ENCODE measurements at places on chromosomes 2 and 18.

GRCh38 chr2:118319271-118319684 is 231.0 kb downstream of the INSIG2 start:
- no peak for DNase-seq

GRCh38 chr18:2035056-2035455 is 536.2 kb downstream of the METTL4 start:
- no peak for DNase-seq

GRCh38 chr2:169966454-169966853 is 139.2 kb downstream of the UBR3 start:
- DNase-seq: no peak

GRCh38 chr2:43265421-43265820 is 39.0 kb upstream of the ZFP36L2 start:
- no peak for DNase-seq

GRCh38 chr2:223113161-223113560 is 61.2 kb downstream of the KCNE4 start:
- DNase-seq: no peak

DNA sequence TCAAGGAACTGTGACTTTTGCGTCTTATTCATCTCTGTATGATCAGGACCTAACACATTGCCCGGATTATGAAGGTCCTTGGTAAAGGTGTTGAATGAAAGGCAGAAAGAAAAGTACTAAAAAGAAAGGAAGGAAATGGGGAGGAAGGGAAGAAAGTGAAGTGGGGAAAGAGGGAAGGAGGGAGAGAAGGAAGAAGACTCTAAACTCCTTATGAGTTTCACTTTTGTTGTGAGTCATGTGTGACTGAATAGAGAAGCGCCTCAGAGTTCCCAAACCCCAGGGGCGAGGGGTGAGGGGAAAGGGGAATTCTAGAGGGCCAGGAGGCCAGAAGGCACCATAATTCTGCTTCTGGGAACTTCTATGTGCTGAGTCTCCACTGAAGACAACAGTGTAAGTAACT is 30.9 kb upstream of the OSBPL6 start:
- no peak for DNase-seq

DNA sequence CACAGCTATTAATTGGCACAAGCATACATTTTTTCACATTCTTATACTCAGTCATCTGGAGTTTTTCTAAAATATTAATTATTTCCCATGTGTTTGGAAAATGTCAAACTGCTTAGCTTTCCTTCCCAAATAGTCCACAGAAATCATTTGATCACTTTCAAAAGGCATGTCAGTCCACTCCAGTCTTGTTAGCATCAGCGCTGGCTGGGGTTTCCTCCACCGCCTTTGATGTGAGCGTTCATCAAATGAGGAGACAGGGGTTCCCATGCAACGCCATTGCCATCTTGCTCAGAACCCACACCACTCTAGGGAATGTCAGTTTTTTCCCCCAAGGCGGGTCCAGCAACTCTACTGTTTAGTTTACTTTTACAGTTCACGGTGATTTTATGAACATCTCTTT is 13.1 kb upstream of the RAX start:
- no peak for DNase-seq

GRCh38 chr2:170886386-170886785 is 42.7 kb upstream of the GORASP2 start:
- no peak for DNase-seq

DNA sequence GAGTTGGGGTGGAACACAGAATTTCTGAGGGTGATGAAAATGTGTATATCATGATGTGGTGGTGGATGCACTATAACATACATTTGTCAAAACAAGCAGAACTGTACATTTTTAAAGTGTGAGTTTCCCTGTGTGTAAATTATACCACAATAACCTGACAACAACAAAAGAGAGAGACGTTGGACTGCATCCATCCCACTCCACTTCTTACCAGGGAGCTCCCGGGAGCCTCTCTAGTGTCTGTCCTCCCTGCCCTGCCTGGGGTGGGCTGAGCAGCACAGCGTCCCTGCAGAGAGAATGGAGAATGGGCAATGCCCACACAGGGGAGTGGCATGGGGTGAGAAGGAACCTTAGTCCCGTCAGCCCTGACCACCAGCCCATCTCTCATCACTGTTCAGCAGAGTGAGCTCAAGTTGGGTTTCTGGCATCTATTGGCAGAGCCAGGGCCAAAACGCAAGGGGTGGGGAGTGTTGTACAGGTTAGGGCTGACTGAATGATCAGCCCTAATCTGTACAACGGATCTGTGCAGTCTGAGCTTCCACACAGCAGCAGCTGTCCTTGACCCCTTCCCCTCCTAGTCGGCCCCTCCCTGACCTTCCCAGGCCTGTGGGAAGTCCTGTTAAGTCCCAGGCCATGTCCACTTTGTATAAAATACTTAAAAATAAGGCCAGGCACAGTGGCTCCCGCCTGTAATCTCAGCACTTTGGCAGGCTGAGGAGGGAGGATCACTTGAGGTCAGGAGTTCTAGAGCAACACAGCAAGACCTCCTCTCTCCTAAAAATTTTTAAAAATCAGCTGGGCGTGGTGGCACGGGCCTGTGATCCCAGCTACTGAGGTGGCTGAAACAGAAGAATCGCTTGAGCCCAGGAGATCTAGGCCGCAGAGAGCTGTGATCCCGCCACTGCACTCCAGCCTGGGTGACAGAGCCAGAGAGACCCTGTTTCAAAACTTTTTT is 3.3 kb upstream of the PROC start:
- DNase-seq: no peak

GRCh38 chr2:18244845-18245244 is 315.6 kb downstream of the RDH14 start:
- no peak for DNase-seq

DNA sequence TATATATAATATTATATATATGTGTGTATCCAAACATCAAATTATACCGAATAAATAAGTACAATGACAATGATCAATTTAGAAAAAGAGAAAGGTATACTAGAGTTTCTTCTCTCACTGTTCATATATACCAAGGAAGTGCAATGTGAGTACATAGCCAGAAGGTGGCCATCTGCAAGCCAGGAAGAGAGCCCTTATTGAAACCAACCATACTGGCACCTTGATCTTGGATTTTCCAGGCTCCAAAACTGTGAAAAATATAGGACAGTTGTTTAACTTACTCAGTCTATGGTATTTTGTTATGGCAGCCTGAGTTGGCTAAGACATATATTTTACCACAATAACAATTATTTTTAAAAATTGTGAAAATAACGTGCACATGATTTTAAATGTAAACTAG is 1490.2 kb upstream of the SLC39A10 start:
- no peak for DNase-seq

GRCh38 chr2:187171318-187171717 is 276.7 kb downstream of the CALCRL start:
- no peak for DNase-seq

DNA sequence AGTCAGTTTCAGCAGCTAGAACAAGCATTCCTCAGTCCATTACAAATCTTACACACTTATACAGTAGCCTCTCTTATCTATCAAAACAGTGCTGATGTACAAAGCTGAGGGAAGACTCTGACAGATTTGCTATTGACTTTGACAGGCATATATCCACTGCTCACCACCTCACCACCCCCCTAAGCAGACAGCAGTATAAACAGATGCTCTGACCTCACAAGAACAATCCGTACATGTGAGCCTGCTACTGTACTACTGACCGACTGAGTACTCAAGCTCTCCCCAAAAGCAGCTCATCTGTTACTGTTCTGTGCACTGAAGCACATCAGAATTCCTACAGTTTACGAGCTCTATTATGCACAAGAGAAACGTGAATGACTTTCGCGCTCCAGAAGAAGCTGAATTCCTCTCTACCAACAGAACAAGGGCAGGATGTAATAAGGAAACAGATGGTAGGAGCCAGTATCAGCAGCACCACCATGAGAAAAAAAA is 95.6 kb upstream of the PDE1A start:
- no peak for DNase-seq

DNA sequence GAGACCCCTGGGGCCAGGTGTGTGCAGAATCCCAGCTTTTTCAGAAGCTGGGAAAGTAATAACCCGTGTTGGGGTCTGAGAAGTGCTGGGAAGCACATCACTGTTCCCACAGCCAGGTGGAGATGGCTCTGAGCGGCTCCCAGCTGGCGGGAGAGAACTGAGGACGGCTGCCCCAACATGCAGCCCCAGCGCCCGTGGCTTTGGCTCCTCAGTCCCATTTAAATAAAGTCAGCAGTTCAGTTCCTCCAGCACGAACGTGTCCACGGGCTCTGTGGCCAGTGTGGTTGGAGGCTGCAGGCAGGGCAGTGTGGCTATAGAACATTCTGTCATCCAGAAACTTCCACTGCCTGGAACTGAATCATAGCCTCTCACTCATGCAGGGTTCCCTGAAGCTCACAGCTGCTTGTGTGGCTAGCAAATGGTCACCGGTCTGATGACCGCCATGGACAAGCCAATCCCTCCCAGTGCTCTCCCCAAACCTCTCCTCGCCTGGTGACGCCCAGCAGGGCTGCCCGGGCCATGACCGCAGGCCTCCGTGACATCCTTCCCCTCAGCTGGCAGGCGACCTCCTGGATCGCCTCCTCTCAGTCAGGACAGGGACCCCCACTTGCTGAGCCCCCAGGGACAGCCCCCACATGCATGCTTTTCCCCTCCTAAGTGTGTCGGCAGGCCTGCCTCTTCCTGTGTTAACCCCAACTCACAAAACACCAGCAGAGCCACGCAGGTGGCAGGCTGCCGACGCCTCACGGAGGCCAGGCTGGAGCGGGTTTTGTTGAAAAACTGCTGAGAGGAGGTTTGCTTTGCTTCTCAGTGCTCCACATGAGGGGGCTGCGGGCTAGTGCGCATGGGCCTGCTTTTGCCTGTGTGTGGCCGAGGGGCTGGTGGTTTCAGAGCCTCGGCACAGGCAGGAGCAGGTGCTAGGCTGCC is 1.3 kb downstream of the RTP5 start:
- no peak for DNase-seq

Data from activated CD4-positive, alpha-beta T cell treated with anti-CD3 and anti-CD28 coated beads, Interleukin-2, amount 50 U/mL, for 48 hours (primary cell).